ENCODE measurements at places on chromosomes 7 and 10.
A peak's percentile ranks its signal among the peaks of the same experiment; 100 is the strongest.

GRCh38 chr10:4931587-4931986 lies 31.6 kb upstream of the AKR1C1 start:
- DNase-seq: no peak

GRCh38 chr7:92824901-92825480 lies 11.4 kb downstream of the CDK6 start:
- DNase-seq: no peak

GRCh38 chr7:146701166-146701565 lies 584.6 kb downstream of the CNTNAP2 start:
- DNase-seq: no peak

- DNase-seq: no peak
Measured at GRCh38 chr10:19328582-19328981, 280.0 kb downstream of the MALRD1 start.

- no peak for DNase-seq
Measured at GRCh38 chr7:41146429-41146828, 556.5 kb downstream of the INHBA start.

DNA sequence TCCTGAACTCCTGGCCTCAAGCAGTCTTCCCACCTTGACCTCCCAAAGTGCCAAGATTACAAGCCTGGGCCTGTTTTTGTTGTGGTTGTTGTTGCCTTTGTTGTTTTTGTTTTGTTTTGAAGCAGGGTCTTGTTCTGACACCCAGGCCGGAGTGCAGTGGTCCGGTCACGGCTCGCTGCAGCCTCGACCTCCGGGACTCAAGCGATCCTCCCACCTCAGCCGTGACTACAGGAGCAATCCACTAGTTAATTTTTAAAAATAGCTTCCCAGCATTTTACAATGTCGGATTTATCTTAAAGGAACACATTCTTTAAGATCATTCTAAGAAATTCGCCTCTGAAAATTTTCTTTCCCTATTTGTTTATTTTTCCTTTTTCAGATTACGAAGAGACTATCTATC lies 27.7 kb upstream of the AP5Z1 start:
- no peak for DNase-seq

GRCh38 chr10:127148066-127148932 lies 48.1 kb downstream of the INSYN2A start:
- DNase-seq: no peak

GRCh38 chr7:34662058-34662708 lies 4.2 kb downstream of the NPSR1 start:
- no peak for DNase-seq

GRCh38 chr10:51903675-51904074 lies 204.3 kb upstream of the CSTF2T start:
- no peak for DNase-seq

- no peak for DNase-seq
Measured at GRCh38 chr10:131690805-131691239, 210.0 kb upstream of the PPP2R2D start.

- no peak for DNase-seq
Measured at GRCh38 chr7:48213226-48213625, 42.0 kb downstream of the ABCA13 start.

DNA sequence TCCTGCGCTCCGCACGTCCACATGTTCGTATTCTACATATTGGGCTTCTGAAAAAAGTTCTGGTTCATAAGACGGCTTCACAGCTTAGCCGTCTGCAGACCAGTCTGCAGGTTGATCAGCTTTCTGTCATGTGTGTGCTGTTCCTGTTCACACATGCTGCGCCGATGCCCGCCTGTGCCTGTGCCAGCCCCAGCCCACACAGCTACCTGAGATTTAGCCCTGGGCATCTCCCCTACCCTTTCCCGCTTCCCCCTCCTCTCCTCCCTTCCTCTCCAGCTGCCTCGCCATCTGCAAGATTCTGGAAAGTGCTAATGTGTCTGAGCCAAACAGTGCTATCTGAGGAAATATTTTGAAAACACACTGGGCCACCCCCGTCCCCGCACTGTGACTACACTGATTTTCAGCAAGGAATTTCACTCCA lies 7.1 kb downstream of the CHST3 start:
- no peak for DNase-seq

DNA sequence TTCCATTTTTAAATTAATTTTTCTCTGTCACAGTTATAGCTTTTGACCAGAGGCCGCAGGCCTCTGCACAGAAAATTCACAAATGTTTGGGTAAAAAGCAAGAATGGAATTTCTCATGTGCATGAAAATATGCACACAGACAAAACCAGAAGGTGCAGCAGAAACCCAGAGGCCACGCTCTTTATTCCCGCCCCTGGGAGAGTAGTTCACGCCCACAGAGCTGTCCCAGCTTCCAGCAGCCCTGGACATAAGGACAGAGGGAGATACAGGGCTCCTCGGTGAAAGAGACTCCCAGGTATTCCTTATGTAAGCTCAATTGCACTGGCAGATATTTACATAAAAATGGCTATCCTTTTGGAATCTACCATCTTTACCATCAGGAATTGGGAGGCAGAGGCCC lies 245.2 kb upstream of the NFE2L3 start:
- DNase-seq: no peak

DNA sequence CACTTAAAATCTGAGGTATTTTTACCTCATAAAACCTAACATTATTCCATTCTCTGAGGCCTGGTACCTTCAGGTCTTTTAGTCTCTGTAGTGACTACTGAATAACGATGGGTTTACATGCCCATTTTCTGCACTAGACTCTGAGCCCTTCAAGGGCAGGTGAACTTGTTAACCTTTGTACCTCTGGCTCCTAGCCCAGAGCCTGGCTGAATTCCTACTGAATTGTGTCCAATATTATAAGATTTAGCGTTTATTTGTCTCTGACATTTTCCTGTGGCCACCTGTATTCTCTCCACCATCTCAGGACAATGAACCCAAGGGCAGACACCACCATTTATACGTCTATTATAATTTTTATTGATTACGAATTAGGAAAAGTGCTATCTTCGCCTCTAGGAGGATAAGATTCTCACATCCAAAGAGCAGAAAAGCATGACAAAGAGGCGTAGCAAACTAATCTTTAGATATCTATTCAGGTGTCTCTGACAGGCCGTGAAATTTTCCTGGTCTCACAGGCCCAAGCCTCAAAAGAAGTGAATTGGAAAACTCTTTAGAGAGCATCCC lies 27.9 kb upstream of the HNRNPH3 start:
- DNase-seq: no peak

GRCh38 chr7:155477476-155477875 lies 19.5 kb downstream of the EN2 start:
- no peak for DNase-seq

GRCh38 chr7:107891636-107892366 lies 818 bp downstream of the DLD start:
- no peak for DNase-seq

- DNase-seq: no peak
Measured at GRCh38 chr7:36784991-36785940, 61.0 kb upstream of the AOAH start.

- DNase-seq: no peak
Measured at GRCh38 chr7:50596484-50596883, 31.3 kb upstream of the DDC start.

DNA sequence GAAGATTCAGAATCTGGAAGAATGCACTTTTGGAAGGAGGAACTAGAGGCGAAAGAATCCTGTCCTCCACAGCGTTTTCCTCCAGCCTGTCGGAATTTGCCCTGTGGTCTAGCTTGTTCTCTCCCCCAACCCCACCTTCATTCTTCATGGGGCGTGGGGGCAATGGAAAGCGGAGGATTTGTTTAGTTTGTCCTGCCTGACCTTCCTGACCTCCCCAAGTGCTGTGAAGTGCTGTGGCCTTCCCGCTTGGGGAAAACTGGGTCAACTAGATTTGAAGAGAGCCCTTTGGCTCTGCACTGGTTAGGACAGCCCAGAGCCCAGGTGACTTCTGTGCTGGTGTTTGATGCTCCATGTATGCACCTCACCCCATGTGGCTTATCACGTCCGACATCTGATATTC lies 49.1 kb downstream of the GATA3 start:
- no peak for DNase-seq

DNA sequence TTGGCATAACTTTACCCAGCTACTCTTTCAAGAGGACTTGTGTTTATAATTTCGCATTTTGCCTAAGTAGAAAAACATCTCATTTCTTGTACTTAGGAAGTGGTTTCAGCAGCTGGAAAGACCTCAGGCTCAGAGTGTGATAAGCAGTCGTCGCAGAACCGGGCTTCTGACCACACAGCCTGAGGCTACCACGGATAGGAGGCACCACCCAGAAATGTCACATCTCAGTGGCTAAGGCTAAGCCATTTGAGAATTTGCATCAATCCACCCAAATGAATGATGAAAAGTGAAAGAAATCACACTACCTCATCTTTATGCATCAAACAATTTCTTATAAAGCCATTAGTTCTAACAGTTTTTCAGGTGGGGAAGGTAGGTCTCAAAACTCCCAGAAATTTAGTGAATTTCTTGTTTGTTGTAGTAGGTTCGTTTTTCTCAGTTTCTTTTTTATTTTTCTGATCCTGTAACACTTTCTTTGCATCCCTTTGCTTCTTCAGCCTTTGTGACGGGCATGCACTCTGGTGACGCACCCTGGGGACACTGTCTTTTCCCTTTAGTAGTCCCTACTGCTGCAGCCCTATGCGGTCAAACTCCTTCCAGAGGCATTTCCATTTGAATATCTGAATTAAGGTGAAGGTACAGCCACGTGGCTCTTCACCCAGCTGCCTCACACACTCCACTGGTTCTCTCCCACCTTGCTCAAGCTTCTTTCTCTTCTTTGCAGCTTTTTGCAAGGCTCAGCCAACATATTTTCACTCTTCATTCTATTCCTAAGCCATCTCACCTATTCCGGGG lies 68.5 kb downstream of the MAP3K8 start:
- DNase-seq: no peak

GRCh38 chr10:88343761-88344484 lies 239.2 kb downstream of the RNLS start:
- peak; percentile 34 for DNase-seq

DNA sequence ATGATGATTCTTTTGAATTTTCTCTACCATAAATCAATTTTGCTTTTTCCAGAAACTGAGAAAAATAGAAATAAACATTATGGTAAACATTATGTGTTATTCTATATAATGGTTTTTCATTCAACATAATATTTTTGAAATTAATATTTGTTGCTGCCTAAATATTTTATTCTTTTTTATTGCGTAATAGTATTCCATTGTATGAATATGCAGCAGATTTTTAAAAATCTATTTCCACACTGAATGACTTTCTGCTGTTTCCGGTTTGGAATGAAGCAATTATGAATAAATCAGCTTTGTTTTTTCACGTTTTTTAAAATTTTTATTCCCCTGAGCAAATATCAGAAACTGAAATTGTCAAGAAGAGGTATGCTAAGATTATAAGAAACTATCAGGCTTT lies 335.2 kb upstream of the KCND2 start:
- no peak for DNase-seq

DNA sequence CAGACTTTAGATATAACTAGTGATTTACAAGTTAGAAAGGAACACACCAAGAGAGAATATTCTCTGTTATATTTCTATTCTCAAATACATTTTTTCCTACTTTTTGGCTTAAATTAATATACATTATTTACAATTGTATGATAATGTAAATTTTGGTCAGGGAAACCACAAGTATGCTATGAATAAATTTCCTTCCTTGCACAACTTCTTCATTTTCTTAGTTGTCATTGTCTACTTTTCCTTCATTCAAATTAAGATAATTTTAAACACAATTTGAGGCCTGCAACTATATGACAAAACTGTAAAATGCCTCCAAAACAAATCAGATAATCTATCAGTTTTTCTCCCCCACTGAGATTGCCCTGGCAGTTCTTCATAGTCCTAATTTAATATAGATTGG lies 131.3 kb downstream of the CDK14 start:
- no peak for DNase-seq

GRCh38 chr10:12638103-12638502 lies 288.8 kb downstream of the CAMK1D start:
- DNase-seq: peak; percentile 64

DNA sequence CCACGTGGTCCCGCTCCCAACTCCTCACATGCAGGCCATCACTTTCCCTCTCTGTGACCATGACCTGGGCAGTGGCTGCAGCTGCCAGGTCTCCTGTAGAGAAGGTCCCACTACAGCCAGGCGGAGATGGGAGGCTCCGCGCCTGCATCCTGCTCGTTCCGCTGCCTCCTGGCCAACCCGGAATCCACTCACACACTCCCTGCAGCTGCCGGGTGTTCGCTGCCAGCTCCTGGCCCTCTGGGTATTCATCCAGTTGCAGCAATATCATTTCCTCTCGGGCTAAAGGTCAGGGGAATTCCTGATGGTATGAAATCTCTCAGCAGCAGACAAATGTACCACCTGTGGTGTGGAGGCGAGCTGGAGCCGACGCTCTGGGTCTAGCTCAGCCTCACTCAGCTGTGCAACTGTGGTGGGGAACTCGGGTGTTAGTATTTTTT lies 65.7 kb downstream of the TLL2 start:
- DNase-seq: no peak

GRCh38 chr7:7979558-7979957 lies 11.0 kb downstream of the GLCCI1 start:
- no peak for DNase-seq

- DNase-seq: no peak
Measured at GRCh38 chr7:130490888-130491804, 739 bp upstream of the MEST start.

GRCh38 chr10:132798403-132798802 lies 12.5 kb upstream of the NKX6-2 start:
- no peak for DNase-seq

DNA sequence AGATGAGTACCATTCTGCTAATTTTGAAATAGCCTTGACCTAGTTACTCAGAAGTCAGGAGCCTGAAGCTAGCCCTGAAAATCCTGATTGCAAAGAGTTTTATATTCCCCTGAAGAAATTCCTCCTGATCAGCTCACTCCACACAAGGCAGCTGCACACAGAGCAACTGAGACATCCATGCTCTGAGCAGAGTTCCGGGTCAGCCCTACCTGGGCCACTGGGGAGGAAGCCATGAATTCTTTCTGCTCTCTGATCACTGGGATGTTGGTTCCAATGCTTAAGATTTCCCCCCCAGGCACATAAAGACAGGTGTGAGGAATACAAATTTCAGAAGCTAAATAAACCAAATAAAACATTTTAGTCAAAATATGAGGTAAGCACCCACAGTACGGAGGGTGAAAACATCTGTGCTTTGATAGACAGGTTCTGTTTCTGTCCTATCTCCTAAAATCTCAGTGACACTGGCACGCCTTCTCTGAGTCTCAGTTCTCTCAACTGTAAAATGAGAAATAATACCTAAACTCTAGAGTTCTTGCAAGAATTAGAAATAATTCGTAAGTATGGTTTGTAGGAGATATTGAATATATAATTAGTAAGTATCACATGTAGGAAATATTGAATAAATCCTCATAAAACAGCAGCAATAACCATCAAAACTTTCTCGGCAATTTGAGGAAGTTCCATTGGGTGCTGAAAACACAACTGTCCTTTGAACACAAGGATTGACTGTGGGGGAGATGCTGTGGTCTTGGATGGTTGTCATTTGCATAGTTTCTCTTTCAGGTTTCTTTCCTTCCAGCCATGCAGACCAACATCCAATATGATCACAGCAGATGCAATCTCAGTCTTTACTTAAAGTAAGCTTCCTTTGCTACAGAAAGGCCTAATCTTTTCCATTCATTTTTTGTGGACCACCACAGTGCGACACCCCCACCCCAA lies 133.0 kb upstream of the TNS3 start:
- no peak for DNase-seq
